Cardiac fibroblast (primary cell): ENCODE measurements at places on chromosomes 11 and 22.

DNA sequence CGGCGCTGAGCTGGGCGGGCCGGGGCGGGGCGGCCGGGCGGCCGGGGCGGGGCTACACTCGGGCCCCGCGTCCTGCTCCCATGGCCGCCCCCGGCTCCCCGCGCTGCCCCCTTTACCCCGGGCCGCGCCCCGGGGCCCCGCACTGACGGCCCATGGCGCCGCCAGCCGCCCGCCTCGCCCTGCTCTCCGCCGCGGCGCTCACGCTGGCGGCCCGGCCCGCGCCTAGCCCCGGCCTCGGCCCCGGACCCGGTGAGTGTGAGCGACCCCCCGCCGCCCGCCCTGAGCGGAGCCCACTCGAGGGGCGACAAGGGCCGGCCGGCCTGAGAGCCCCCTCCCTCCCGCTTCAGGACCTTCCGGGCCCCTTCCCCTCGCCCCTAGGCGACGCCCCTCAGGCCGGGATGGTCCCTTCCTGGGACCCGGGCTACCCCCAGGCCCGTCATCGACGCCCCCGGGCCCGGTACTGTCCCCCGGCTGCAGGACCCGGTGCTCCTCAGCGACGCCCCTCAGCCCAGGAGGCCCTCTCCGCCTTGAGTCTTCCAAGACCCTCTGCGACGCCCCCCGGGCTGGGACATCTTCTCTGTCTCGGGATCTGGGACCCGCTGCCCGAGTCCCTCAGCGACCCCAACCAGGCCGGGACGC lies at the start of gene KREMEN1:
TSS of gene KREMEN1 (plus strand) at position 57 of the 639 bp plus-strand sequence. CDS start at position 153, 96 bp downstream.
- DNase-seq, result no peak

DNA sequence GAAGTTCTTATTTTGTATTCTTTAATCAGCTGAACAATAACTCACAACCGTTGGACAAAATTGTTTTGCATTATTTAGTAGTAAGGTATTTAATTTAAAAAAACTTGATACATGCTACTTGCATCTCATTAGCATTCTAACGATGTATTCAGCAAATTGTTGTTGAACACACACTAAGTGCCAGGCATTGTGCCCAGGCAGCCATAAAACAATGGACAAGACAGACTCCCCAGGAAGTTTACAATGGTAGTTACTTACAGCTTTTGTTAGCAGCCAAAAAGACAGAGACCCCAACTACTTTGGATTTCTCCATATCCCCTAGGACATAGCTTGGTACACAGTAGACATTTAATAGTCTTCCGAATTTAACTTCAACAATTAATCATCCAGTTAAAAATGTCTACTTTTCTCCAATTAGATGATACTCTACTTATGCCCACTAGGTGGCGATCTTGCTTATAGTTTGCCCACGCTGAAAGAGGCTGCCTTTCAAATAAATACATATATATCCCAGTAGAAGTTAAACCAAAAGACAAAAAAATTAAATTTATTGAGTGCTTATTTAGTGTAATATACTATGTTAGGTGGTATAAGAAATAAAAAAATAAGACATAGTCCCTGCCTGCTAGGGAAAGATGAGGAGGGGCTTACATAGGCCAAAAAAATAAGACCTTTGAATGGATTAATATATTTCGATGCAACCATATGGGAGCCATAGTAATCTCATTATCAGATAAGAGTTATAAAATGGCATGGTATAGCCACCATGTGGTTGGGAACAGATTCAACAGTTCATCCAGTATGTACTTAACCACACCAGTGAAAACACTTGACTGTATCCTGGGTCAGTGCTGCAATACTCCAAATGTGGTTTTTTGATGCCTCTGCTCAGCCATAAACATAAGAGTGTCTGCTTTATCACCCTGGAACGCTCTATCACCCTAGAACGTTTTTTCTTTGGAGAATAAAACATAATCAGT lies 2.0 kb upstream of the FJX1 start:
- peak; percentile 82 for DNase-seq

DNA sequence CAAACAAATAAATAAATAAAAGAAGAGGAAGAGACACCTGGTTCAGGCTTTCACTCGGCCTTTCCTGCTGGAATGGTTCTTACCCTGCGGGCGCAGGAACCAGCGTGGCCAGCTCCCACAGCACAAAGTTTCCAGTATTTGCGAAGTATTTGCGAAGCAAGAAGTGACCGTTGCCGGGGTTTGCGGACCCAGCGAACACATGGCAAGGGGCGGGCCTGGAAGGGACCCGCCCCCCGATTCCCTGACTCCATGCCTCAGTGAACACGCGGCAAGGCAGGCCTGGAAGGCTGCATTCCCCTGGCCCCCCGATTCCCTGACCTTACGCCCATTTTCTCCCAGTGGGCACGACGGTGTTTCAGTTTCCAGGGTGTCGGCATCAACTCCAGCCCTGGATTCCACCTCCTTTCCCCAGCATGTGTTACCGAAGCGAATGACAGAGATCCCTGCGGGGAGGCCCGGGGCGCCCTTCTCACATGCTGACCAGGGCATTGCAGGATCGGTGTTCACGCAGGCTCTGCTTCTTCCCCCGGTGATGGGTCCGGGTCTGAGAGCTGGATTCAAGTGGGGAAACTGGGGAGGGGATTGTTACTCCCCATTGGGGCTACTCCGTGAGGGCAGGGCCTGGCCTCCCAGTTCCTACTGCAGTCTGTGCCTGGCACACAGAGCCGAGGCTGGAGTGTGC lies 102.8 kb downstream of the MPPED1 start:
- no peak for DNase-seq

GRCh38 chr11:131624531-131624930 lies 254.1 kb downstream of the NTM start:
- DNase-seq, result no peak

DNA sequence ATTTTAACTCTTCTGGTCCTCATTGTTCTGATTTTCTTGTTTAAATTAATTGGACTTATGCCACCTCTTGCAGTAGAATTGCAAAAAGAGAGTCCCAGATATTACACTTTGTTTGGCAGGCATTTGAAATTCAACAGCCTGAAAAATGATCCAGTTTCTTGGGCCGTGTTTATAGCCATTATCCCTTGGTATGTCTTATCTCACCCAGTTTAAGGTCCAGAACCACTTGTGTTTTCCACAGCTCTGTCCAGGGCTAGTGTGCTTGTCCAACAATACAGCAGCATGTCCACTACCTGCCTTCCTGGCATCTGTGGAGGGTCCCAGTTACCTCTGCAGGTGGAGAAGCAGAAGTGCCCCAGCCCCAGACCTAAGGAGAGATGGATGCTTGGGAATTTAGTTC lies 397.4 kb downstream of the SOX6 start:
- DNase-seq, result no peak

DNA sequence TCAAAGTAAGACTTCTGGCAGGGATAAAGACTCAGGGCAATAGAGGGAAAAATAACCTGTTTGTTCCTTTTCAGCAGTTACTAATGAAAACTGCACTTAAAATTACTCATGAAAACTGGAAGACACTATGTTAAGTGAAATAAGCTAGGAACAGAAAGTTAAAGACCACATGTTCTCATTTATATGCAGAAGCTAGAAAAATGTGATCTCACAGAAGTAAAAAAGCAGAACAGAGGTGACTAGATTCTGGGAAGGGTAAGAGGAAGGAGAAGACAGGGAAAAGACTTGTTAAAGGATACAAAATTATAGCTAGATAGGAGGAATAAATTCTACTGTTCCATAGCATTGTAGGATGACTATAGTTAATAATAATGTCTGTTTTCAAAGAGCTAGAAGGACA lies 22.2 kb downstream of the HPS5 start:
- no peak for DNase-seq

DNA sequence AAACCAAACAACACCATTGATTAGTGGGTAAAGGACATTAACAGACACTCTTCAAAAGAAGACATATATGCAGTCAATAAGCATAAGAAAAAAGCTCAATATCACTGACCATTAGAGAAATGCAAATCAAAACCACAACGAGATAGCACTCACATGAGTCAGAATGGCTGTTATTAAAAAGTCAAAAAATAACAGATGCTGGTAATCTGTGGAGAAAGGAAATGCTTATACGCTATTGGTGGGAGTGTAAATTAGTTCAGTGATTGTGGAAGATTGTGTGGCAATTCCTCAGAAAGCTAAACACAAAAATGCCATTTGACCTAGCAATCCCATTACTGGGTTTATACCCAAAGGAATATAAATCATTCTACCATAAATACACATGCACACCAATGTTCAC lies 182.6 kb downstream of the TRPC6 start:
- peak; percentile 12 for DNase-seq

GRCh38 chr22:41201141-41201540 lies 4.0 kb upstream of the L3MBTL2 start:
- no peak for DNase-seq

- peak; percentile 88 for DNase-seq
Observed at GRCh38 chr11:72969894-72970335, 155.7 kb downstream of the ATG16L2 start.

DNA sequence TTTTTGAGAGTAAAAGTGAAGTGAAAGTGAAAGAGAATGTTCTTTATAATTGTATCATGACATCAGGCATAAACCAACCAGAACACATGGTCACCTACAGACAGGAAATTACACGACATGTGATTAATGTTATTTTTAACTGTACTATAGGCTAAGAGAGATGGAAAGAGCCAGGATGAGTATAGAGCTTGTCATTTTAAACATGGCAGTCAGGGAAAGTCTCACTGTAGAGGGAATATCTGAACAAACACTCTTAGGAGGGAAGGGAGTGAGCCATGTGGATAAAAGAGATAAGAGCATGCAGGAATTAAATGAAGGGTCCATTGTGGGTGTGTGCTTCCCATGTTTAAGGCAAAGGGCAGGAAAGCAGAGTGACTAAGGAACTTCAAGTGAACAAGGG lies 599.1 kb upstream of the FAT3 start:
- no peak for DNase-seq

- no peak for DNase-seq
Observed at GRCh38 chr11:907668-908067, 2.9 kb downstream of the CHID1 start.

GRCh38 chr11:23932485-23932898 lies 564.4 kb upstream of the LUZP2 start:
- DNase-seq, result peak; percentile 62
